ENCODE measurements at places on chromosomes 6 and 20.

- DNase-seq, result no peak
Observed at GRCh38 chr6:14612016-14612980, 494.7 kb downstream of the CD83 start.

DNA sequence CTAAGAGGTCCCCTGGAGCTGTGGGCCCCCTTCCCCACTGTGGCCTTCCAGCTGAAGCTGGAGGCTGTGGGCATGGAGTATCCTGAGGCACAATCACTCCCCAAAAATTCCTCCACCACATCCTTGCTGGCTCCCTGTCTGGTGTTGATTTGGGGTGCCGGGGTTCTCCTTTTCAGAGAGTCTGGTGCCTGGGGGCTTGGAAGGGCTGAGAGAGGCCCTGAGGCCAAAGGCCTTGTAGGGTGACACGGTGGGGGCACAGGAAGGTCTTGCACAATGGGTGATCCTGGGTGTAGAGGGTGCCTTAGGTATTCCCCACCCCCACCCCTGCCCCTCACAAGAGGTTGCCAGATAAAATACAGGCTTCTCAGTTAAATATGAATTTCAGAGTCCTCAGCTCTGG lies 33.2 kb upstream of the VEGFA start:
- no peak for DNase-seq

DNA sequence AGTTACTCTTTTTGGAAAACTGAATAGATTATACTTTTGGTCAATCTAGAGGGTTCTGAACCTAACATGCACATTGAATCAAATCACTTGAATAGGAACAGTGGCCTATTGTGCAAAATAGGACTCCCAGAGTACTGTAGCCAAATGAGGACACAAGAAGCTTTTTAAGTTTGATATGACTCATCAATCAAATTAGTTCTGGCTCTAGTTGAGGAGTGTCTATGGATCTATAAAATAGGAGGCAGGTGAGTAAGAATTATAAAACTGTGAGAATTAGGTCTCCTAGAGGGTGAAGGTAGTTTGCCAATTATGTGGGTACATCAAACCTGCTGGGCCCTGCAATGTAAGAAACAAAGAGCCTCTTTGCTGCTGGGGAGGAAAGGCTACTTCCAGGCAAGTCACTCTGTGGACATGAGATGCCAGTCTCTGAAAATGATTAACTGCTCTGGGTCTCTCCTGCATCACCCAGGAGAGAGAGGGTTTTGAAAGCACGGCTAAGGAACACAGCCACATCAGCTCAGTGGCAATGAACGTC lies 112.3 kb downstream of the RCAN2 start:
- no peak for DNase-seq

DNA sequence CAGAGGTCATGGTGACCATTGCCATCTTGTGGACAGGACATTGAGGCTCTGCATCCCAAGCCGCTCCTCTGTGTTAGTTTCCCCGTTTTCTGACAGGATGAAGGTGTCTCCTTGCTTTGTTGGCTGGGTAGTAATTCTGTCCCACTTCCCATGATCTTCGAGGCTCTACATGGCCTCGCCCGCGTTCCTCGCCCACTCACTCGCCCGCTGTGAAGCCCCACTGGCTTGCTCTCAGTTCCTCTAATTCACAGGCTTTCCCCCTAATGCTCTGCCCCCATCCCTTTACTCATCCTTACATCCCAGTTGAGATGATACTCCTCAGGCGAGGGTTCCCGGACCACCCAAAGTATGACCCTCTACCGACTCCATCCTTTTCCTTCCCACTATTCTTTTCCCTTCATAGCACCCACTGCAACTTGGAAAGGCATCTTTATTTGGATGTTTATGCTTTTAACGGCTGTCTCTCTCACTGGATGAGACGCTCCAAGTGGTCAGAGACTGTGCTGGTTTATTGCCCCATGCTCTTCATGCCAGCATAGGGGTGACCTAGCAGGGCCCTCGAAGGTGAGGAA lies 511 bp upstream of the SLC35B2 start:
- DNase-seq, result no peak

- no peak for DNase-seq
Observed at GRCh38 chr6:2839195-2839981, 2.3 kb downstream of the SERPINB1 start.

- no peak for DNase-seq
Observed at GRCh38 chr6:53347250-53347920, 1.4 kb downstream of the ELOVL5 start.

DNA sequence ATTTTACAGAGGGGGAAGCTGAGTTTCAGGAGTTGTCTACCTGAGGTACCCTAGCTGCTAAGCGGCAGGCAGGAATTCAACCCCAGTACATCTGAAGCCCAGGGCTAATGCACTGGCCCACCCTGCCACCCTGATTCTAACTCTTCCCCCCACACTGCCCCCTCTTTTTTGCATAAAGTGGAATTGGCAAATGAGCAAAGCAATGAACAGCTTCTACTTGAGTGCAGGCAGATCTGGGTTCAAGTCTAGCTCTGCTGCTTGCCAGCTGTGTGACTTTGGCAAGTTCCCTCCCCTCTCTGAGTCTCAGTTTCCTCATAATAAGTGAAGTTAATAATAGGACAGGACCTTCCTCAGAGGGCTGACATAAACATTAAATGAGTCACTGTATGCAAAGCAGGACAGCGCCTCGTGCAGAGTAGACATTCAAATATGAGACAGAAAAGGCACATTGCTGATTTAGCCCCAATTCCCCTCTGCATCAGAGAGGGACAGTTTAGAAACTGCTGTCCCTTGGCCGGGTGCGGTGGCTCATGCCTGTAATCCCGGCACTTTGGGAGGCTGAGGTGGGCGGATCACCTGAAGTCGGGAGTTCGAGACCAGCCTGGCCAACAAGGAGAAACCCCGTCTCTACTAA lies 4.7 kb downstream of the ADA start:
- no peak for DNase-seq

GRCh38 chr6:55777469-55777868 lies 97.9 kb downstream of the BMP5 start:
- no peak for DNase-seq

DNA sequence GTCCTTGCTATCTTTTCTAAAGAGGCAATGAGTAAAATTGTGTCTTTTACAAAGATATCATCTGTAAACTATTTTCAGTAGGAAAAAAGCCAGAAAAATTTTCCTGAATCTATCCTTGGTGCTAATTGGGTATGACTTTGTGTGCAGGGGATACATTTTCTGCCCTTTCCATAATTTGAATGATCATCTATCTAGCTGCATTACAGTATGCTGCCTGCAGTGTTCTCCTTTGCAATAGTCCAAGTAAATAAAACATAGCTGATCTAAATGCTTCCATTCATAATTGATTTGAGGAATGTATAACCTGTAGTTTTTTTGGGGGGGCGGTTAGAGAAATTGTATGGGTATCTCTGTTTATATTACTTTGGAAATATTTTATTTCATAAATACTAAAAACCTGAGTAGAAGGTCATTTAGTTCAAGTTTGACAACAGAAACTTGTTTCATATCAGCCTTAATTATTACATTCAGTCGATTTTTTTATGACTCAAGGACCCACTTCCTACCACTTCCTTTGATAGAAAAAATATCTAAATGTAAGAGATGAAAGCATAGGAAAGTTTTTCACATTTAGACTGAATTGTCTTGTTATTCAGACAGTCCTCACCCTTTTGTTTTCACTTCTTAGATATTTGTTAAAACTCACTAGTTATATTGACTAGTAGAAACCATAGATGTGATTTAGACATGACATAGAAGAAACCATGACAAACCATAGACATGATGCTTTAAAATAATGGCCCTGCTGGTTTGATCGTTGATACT lies 75.3 kb downstream of the AIG1 start:
- DNase-seq, result no peak

All from activated CD4-positive, CD25-positive, alpha-beta regulatory T cell treated with anti-CD3 and anti-CD28 coated beads, Interleukin-2, amount 50 U/mL, for 16 hours (primary cell).